ENCODE measurements at places on chromosomes 12 and 14.

GRCh38 chr12:5184186-5184585, 140.5 kb downstream of the KCNA5 start:
- DNase-seq, result no peak

- DNase-seq, result peak; percentile 71
Measured at GRCh38 chr14:54730156-54730961, 163.4 kb downstream of the SAMD4A start.

GRCh38 chr12:53055471-53056266, 5.8 kb downstream of the TNS2 start:
- DNase-seq, result no peak

GRCh38 chr14:102120888-102121287, 18.8 kb upstream of the WDR20 start:
- DNase-seq, result no peak

GRCh38 chr14:31760277-31760676, 199.1 kb downstream of the NUBPL start:
- DNase-seq, result no peak

DNA sequence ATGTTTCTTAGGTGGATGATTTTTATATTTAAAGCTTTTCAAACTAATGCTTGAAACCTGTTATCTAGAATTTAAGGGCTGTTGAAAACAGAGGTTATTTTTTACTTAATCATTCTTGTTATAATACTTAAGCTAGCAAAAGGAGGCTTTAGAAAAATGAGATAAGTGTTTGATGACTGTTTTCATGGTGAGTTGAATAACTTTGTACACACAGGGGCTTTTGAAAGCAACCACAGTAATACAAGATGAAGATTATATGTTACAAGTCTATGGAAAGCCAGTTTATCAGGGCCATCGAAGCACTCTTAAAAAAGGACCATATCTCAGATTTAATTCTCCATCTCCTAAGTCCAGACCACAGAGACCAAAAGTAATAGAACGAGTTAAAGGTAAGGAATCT, 33.3 kb downstream of the KIAA0586 start:
- DNase-seq, result no peak

- DNase-seq, result peak; percentile 88
Measured at GRCh38 chr14:65019944-65020566, 33.4 kb downstream of the FNTB start.

DNA sequence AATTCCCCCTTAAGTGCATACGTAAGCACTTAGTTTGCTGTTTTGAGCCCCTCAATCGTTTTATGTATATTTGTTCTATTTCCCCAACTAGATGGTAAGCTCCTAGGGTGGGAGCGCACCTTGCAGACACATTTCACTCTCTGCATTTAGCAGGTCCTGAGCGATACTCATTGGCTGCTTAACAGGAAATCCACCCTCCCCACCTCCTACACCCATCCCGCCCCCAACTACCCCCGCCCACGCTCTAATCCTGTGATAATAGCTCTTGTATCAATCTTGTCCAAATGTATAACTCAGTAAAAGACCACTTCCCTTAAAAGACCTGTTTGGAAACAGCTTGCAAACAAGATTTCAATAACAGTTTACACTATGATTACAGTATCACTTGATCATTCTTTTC, 8.1 kb downstream of the LPAR5 start:
- DNase-seq, result no peak

- DNase-seq, result no peak
Measured at GRCh38 chr12:78028426-78028825, 197.7 kb downstream of the NAV3 start.

DNA sequence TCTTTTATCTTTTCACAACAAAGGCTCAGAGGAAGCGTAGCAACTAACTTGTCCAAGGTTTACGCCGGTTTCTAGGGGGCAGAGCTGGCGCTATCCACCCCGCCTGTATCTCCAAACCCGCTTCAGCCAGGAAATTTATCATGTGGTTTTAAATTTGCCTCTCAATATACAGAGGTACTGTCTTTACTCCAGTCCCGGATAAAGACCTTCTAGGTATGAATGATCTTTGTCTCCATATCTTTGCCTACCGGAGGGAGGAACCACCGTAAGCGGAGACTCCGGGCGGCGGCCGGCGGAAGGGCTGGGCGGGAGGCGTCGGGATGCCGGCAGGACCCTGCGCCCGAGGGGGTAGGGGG, 693 bp upstream of the RIMKLB start:
- DNase-seq, result peak; percentile 43

- DNase-seq, result no peak
Measured at GRCh38 chr12:92492995-92493394, 209.8 kb upstream of the PLEKHG7 start.

- DNase-seq, result no peak
Measured at GRCh38 chr12:65858831-65859230, 34.5 kb downstream of the HMGA2 start.

DNA sequence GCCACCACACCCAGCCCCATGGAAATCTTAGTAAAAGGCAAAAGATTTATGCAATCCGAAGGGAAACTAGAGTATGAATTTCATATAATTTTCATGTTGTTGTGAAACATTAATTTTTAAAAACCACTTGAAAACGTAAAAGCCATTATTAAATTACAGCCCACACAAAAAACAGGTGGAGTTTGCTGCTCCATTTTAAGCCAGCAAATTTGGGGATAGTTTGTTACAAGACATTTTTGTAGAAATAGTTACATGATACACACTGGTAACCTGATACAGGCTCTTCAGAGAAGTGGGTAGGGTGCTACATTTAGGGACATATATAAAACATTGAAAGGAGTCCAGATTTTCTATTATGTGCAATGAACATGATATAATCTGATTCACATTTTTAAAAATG, 17.6 kb downstream of the GNPTAB start:
- no peak for DNase-seq

DNA sequence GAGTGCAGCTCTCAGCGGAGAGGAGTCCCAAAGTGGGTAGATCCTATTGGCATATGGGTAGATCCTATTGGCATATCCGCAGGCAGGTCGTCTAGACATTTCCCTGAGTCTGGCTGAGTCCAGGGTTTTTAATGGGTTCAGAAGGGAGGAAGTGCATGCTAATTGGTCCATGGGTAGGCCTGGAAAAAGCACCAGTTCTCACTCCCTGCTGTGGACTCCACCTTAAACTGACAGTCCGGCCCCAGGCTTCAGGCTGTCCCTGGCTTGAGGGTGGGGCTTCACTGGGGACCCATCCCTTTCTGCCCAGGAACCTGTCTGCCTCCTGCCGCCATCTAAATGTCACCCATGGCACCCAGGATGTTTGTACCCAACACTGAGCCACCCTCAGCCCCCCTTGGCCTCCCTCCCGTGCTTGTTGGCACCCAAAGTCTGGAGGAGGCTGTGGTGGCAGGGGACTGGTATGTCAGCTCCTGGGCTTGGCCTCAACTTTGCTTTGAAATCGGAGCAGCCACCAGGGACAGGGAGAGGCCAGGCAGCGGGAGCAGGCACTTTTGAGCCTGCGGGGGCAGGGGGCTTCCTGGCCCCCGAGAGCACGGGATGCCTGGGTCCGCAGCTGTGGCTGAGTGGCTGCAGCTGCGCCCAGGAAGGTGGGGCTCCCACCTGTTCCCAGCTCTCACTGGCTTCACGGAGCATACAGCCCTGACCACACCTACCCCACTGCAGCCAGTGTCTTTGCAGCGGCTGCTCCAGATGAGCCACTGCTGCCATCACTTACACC, 29.6 kb upstream of the YAF2 start:
- no peak for DNase-seq

DNA sequence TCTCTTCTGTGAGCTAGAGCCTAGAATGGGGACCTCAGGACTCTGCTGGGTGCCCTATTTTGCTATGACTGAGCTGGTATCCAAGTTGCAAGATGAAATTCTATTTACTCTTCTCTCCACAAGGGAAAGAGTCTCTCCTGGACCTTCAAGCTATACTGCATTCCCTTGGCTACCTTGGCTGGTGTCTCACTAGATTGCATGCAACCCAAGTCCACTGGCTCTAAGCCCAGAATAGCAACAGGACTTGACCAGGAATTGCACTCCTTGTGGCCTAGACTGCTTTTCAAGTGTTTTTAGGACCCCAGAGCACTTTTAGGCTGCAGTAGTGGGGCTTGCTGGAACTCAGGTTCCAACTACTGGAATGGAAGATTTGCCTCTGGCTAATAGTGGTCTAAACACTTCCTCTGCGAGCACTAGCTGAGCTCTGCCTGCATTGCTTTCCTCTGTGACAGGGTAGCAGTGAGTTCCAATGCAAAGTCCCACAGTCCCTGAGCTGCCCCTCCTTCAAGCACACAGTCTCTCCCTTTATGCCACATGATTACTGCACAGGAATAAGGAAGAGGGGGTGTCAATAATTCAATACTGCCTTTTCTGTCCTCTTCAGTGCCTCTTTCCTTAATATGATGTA, 1009.1 kb upstream of the FLRT2 start:
- DNase-seq, result peak; percentile 2

GRCh38 chr12:53613821-53614220, 12.4 kb downstream of the ATF7 start:
- peak; percentile 62 for DNase-seq

DNA sequence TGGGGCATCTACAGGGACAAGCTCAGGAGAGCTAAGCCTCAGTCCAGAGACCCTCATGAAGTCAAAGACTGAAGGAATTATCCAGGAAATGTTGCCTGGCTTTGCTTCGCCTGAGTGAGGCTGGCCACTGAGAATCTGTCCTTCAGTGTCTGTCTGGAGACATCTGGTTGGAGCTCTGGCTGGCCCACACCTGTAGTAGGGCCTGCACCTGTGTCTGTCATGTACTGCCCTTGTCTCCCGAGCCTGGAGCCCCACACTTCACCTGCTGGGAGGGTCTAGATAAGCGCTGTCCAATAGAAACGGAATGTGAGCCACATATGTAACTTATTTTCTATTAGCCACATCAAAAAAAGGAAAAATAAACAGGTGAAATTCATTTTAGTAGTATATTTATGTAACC, 9.9 kb upstream of the HDAC7 start:
- no peak for DNase-seq

GRCh38 chr12:88546853-88547252, 33.4 kb downstream of the KITLG start:
- peak; percentile 79 for DNase-seq

DNA sequence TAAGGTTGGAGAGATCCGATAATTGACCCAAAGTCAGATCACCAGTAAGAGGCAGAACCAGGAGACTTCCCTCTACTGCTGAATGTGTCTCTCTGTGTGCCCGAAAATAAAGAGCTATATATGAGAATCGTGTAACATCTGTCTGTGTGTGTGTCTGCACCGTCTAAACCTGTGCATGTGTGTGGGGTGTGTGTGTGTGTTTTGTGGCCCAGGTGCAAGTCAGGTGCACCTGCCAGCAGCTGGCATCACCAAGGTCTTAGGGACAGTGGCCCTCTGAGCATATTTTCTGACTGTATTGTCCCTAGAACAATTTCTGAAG, 24.7 kb upstream of the KRT78 start:
- DNase-seq, result no peak

DNA sequence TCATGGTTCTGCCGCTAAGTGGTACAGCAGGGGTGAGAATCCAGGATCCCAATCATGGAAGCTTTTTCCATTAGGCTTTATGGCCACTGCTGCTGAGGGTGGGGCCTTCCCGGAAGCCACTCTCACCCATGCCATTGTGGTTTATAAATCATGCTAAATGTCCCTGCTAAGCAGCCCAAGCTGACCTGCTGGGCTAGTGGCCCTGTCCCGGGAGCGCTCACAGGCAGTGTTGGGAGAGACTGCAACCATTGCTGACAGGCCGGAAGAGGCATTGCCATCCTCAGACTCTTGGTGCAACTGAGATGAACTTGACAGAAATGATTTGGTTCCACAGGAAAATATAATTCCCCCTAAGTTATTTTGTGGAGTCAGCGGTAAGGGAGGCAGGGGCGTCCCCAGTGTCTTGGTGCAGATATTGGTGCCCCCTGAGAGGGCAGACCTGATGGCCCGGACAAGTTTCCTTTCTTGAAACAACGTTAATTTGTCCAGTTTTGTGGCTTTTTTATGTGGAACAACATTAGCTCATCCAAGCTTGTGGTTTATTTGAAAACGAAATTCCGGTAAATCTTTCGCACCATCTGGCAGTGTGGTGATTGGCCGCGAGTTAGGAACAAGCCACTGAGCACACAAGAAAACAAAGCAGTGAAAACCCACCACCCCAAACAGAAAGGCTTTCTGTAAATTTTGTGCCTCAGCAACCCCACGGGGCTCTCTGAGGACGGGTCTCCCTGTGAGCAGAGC, 82.3 kb downstream of the SSPN start:
- no peak for DNase-seq

DNA sequence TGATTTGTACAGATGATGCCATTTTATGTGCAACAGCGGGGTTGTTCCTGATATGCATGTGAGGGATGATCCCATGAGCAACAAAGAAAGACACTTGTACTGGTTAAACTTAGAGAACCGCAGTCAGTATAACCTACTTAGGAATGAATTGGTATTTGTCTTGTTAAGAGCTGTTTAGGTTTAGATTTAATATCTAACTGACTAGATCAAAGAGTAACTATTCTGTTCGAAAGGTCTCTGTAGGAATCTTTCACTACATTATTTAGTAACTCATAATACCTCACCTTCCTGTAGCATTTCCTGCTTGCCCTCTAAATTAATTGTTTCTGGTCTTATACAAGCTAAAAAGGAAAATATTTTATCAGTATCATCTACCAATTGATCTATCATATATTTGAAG, 350.4 kb downstream of the TRHDE start:
- DNase-seq, result no peak

DNA sequence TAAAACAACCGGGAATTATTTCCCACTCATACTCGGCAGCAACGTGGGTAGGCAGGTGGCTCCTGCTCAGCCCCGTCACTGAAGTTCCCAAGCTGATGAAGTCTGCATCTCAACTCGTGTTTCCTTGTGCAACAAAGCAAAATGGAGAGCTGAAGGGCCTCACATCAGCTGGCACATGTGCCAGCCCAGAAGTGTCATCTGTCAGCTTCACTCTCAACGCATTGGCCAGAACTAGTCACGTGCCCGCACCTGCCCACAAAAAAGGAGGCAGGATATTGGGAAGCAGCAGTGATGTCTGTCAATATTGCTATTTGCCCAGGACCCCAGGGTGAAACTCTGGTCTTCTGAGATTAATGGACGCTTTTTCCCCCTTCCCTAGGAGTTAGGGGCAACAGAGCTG, 344.0 kb downstream of the BCL11B start:
- DNase-seq, result no peak

- no peak for DNase-seq
Measured at GRCh38 chr14:104686624-104687517, 2.5 kb upstream of the INF2 start.
